ENCODE measurements at places on chromosomes 2 and 18.

- DNase-seq, result no peak
Observed at GRCh38 chr2:3776311-3776710, 72.9 kb downstream of the DCDC2C start.

DNA sequence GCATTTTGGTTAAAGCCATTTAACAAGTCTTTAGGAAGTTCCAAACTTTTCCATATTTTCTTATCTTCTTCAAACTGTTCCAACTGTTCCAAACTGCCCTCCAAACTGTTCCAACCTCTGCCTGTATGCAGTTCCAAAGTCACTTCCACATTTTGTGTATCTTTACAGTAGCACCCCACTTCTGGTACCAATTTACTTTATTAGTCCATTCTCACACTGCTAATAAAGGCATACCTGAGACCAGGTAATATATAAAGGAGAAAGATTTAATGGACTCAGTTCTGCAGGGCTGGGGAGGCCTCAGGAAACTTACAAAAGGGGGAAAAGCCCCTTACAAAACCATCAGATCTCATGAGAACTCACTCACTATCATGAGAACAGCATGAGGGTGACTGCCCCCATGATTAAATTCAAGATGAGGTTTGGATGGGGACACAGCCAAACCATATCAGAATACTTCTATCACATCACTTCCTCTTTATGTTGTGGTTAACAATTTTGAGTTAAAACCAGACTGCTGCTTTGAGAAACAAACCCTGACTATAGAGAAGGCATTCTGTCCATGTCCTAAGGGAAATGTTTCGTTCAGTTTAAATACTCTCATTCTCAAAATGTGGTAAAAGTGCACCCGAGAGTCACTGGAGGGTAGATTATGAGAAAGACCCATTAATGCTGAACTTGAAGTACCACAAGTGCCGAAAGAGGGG lies 11.0 kb downstream of the IL18R1 start:
- DNase-seq, result no peak

- DNase-seq, result no peak
Observed at GRCh38 chr2:38505779-38506178, 96.9 kb downstream of the HNRNPLL start.

GRCh38 chr2:120893811-120894584 lies 158.3 kb downstream of the GLI2 start:
- no peak for DNase-seq

DNA sequence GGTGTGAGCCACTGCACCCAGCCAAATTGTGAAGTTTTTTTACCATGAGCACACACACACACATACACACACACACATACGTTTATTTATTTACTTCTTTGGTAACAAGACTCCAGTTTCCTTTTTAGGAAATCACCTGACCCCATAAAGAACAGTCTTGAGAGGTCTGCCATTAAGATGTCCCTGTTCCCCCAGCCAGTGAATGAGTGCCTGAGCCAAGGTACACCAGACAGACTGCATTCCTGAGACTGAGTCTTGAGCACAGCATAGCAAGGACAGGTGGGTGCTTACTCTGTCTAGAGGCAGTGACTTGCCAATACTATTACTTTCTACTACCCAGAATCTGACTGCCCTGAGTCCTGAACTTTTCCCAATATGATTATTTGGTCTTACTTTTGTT lies 167.2 kb upstream of the SATB2 start:
- no peak for DNase-seq

GRCh38 chr2:7288484-7288883 lies 371.3 kb downstream of the RNF144A start:
- no peak for DNase-seq

- DNase-seq, result no peak
Observed at GRCh38 chr18:48018851-48019250, 88.4 kb upstream of the SMAD2 start.

- no peak for DNase-seq
Observed at GRCh38 chr2:170350929-170351826, 173.2 kb downstream of the MYO3B start.

GRCh38 chr18:75267643-75268363 lies 57.2 kb downstream of the TSHZ1 start:
- no peak for DNase-seq

- no peak for DNase-seq
Observed at GRCh38 chr18:56541793-56542192, 96.6 kb downstream of the TXNL1 start.

DNA sequence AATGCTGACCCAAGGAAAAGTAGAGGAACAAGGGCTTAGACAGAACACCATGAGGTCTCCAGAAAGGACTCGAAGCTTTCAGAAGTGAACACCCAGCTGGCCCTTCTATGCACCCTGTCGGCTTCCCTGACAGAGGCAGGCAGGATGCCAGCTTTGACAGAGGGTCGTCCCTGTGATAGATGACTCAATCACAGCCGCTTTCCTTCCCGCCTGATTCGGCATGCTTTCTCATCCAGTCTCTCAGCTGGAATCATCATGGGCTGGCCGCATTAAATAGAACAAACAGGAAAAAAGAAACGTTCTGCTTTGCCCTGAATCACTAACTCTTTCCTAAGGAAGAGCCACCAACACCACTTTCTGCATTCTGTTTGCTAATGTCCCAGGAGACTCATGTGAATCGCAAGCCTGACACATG lies 140.3 kb upstream of the RAB12 start:
- no peak for DNase-seq
